ENCODE measurements at places on chromosomes 13 and 19. TPM values are rescaled to one million over a fixed set of nuclear protein-coding genes. Genes with fewer than 3 reads are reported as not detected.
A peak's percentile ranks its signal among the peaks of the same experiment; 100 is the strongest.

Gene CDX2
- total RNA-seq = 0.24 TPM

Gene SLITRK1
- total RNA-seq = 0.72 TPM

Gene SHD
- total RNA-seq = 2.9 TPM

Gene MYBPC2
- not detected for total RNA-seq

Gene IL4I1
- 1.4 TPM for total RNA-seq

- DNase-seq = no peak
Measured at GRCh38 chr13:31274390-31274789, 74.6 kb downstream of the B3GLCT start.

- no peak for DNase-seq
Measured at GRCh38 chr13:46855166-46855565, 41.7 kb downstream of the HTR2A start.

DNA sequence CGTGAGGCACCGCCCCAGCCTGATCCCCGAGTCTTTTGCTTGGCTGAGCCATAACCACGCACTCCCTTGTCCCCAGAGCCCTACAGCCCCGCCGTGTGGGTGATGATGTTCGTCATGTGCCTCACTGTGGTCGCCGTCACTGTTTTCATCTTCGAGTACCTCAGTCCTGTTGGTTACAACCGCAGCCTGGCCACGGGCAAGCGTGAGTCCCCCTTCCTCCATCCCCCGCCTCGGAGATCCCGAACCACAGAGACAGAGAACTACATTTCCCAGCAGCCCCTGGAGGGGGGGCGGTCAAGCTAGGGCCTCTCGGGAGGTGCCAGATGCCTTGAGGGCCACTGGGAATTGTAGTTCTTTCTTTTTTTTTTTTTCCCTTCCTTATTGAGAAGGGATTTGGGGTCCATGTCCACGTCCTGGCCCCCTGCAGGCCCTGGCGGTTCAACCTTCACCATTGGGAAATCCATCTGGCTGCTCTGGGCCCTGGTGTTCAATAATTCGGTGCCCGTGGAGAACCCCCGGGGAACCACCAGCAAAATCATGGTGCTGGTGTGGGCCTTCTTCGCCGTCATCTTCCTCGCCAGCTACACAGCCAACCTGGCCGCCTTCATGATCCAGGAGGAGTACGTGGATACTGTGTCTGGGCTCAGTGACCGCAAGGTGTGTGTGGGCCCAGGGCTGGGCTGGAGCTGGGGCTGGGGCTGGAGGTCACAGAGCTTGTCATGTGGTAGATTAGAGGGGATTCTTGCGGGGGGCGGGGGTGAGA, 25.9 kb downstream of the GRIN2D start:
- DNase-seq = peak; percentile 51

- no peak for DNase-seq
Measured at GRCh38 chr13:44307844-44308243, 65.8 kb upstream of the SERP2 start.

DNA sequence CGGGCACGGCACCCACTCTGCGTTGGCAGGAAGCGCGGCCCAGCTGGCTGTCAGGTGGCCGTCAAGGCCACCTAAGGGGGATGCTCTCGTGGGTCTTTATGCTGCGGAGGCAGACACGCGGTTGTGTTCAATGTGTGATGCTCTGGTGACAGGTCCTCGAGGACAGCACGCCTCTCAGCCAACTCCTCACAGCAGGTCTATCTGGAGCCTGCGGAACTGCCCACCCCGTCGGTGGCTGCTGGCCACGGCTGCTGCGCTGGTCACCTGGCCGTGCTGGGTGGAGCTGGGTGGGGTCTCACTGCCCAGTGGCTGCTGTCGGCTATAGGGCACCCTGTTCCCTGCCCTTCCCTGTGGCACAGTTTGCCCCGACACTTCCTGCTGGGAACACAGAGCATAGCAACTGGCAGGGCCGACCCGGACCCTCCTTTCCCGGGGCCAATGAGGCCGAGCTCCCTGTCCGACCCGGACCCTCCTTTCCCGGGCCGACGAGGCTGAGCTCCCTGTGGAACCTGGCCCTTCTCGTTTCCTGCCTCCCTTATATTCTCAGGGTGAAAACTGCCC, 14.3 kb upstream of the F7 start:
- no peak for DNase-seq

- DNase-seq = peak; percentile 72
Measured at GRCh38 chr19:11560404-11561051, 1.5 kb upstream of the ELOF1 start.

- DNase-seq = no peak
Measured at GRCh38 chr13:109568339-109568818, 218.0 kb downstream of the IRS2 start.

DNA sequence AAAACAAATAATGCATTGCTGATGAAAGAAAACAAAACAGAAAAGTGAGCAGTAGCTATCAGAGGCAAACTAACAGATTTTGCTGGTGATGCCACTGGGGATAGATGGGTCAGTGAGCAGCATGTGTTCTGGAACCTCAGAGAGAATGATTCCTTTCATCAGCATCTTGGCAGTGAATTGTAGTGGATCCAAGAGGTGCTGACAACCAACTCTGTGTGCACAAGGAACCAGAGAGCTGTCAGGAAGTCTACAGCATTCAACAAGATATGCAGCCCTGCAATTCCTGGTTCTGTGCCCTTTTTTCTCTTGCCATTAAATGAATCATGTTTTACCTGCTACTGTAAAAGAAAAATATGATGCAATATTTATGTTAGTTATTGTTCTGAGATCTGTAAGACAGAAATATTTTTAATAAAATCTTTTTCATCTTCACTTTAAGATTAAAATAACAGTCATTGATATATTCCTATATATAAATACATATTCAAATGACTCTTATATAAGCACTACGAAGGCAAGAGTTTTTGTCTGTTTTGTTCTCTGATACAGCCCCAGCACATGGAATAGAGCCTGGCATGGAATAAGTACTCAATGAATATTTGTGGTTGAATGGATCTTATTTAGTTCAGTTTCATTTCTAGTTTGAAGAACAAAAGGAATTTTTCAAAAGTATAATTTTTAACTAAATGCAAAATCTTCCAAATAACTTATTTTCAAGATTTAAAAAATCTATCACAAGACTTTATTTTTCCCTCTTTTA, 80.8 kb downstream of the FREM2 start:
- DNase-seq = peak; percentile 15

GRCh38 chr13:44273991-44274770, 99.4 kb upstream of the SERP2 start:
- peak; percentile 49 for DNase-seq

- no peak for DNase-seq
Measured at GRCh38 chr13:106702505-106702904, 134.6 kb upstream of the ARGLU1 start.

GRCh38 chr13:73751290-73751689, 382.9 kb downstream of the KLF12 start:
- no peak for DNase-seq

- no peak for DNase-seq
Measured at GRCh38 chr19:40803857-40804782, 5.1 kb downstream of the EGLN2 start.
